Fibroblast of skin of back (primary cell): ENCODE measurements at places on chromosomes 3 and 15.

DNA sequence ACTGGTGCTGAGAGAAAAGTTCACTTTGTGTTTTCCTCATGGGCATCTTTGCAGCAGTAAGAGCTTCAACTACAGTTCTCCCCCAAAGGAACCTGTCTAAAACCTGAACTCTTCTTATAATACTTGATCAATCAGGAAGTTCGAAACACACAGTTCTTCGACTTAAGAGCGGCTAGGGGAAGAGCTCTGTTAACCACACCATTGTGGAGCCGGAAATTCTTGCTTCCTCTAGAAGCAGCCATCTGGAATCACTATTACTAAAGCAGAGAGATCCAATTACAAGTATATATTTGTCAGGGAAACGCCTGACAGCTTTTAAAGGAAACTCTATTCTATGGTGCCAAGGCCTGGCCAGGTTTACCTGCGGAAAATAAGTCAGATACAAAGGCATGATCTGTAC lies 337.3 kb upstream of the CBLB start:
- peak; percentile 64 for DNase-seq

DNA sequence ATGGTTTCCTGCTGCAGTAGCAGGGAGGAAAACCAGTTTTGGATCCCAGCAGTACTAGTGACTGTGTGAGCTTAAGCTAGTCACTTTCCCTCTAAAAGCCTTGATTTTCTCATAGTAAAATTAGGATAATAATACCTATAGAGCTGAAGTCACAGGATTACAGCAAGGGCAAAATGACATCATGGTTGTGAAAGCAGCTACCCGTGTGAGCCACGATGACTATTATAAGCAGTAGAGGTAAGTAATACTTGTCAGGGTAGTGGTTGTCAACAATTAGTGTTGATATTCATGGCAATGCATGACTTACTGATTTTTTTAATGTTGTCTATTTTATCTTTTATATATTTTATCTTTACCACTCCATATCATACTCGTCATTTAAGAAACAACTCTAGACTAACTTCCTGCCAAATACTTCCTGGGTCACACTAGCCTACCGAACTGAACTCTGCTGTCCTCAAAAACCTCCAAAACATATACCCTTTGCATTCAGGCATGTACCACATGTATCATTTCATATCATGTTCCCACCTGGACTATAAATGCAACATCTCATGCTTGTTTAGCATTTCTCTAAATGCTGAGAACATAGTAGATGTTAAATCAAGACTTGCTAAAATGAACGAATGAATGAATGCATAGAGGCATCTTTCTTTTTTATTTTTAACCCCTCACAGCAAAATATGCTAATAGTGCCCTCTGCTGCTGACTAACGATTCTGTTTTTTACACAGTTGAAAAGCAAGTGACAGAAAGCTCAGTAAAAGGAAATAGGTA lies 172.6 kb downstream of the P3H2 start:
- peak; percentile 51 for DNase-seq

- DNase-seq, result peak; percentile 76
These were observed 14.0 kb upstream of the SSUH2 start for GRCh38 chr3:8658306-8659212.

GRCh38 chr3:42099020-42099765 lies 8.0 kb downstream of the TRAK1 start:
- DNase-seq, result no peak

DNA sequence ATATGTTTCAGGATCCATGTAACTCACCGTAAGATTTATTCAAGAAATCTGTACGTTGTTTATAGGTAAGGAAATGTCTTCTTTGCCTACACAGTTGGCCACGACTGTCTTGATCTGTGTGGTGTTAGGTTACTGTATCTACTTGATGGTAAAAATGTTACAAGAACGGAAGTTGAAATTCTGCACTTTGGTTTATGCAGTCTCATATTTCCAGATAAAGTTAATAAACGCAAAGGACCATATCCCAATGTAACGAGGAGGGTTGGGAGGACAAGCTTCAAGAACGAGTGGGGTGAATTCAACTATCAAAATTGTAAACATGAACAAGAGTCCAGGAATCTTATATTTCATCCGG lies 1.0 kb downstream of the USF3 start:
- no peak for DNase-seq

DNA sequence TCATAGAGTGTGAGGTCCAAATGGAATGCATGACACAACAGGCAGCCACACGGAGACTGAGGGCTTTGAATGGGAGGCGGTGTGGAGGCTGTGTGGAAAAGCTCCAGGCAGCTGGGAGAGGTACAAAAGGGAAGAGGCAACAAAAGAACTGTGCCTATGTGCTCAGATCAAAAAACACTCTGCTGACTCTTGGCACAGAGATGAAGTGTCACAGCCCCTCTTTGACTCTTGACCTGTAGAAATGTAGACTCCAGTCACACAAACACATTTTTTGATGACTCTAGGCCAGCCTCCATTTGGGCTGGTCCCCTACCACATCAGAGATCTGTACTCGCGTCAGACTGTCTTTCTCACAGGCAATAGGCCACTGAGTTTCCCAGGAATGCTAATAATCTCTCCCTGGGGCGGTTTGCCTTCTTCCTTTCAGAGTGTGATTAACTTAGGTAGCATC lies 456.0 kb downstream of the TUSC7 start:
- peak; percentile 83 for DNase-seq

DNA sequence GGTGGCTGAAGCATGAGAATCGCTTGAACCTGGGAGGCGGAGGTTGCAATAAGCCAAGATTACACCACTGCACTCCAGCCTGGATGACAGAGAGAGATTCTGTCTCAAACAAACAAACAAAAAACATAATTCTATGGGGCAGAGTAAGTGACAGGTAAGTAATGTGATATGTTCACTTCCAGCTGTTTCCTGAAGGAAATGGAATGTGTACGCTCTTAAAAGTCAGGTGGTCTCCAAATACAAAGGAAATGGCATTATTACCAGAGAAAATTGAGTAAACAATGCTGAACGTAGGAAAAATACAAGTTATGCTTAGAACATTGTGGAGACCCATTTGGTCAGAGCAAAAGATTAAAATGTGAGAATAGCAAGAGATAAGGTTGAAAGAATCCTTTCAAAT lies 278.5 kb downstream of the SCAPER start:
- no peak for DNase-seq

GRCh38 chr15:63544258-63545026 lies 40.0 kb downstream of the USP3 start:
- DNase-seq, result no peak

DNA sequence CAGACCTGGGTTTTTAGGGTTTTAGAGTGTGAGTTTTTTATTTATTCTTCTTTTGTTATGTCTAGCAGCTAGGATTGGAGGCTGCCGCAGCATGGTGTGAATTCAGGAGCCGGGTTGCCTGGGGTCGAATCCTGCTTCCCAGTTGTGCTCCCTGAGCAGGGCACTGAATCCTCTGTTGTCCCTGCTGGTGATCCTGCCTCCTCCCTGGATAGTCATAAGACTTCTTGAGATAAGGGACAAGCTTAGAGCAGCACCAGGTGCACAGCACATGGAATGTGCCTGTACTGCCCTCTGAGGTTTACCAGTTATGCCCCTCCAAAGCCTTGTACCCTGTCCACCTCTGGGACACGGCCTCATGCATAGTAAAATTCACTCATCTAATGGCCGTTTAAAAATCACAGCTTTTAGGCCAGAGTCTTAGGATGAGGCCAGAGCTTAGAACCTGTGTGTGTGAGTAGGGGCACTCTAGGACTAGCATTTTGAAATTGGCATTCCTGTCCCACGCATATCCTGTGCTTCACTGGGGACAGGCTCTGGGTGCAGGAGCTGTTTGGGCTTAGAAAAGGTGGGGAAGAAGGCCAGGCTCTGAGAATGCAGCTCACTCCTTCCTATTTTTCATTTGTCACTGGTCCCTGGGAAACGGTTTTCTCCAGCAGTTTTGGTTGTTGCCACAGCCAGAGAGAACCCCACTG lies 47.7 kb downstream of the CHCHD6 start:
- no peak for DNase-seq

GRCh38 chr15:36798366-36798765 lies 218.9 kb downstream of the CDIN1 start:
- DNase-seq, result peak; percentile 85

DNA sequence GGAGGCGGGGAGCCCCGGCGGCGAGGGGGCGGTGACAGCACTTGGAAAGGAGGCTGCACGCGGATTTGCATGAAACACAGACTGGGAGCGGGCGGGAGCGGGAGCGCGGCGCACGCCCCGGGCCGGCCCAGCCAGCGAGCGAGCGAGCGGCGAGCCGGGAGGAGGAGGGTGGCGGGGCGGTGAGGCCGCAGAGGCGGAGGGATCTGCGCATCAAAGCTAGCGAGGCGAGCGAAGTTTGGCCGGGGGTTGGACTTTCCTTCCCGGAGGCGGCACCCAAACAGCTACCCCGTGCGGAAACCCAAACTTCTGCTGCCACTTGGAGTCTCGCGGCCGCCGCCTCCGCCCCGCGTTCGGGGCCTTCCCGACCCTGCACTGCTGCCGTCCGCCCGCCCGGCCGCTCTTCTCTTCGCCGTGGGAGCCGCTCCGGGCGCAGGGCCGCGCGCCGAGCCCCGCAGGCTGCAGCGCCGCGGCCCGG lies at the start of gene SMAD3:
TSS of gene SMAD3 (plus strand) at position 72 of the 475 bp plus-strand sequence. CDS start 553 bp downstream, outside the sequence.
- DNase-seq, result peak; percentile 96

DNA sequence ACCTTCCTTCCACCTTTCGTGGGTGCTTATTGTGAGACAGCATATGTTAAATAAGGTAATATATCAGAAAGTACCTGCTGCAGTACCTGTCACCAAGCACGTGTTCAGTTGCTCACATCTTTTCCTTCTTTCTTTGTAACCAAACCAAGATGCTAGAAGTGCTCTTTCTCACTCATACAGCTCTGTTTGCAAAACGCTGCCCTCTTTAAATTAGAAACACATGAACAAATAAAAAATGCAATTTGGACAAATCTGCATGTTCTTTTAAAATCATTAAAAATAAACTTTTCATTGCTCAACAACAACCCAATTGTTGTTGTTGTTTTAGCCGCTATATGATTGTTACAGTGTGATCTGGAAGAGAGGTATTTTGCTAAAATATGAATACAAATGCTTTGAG lies 193.5 kb upstream of the ZBTB20 start:
- no peak for DNase-seq

GRCh38 chr15:51263726-51264125 lies 74.7 kb downstream of the CYP19A1 start:
- DNase-seq, result no peak

DNA sequence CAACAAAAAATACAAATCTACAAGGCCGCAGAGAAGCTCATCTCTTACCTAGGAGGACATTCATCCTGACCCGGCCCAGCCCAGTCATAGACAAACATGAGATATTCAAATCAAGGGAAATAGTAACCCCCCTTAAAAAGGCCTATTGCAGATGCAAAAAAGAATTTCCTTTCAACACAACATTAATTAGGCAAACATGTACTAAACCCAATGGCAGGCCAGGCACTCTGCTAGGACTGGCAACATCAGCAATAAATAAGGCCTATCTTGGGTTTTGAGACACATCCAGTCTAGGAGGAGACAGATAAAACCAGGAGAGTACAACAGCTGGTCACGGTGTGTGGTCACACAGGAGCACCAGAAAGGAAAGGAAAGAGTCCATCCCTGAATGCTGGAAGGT lies 61.4 kb downstream of the ADCY5 start:
- DNase-seq, result no peak

DNA sequence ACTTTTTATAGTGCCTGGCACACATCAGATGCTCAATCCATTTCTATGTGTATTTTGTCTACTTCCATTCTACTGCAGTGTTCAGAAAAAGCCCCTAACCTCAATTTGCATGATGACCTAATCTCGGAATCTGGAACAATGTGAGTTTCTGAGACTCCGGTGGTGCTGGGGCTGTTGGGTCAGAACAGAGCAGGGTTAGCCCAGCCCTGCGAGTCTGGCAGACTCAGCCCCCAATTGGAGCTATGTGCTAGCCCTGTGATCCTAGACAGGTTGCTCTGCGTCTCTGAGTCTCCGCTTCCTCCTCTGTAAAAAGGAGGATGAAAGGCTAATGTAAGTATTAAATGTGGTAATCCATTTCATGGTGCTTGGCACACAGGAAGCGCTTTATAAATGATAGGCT lies 95.0 kb upstream of the ICE2 start:
- no peak for DNase-seq

- DNase-seq, result no peak
These were observed 278.9 kb upstream of the ATP11B start for GRCh38 chr3:182514236-182514964.

DNA sequence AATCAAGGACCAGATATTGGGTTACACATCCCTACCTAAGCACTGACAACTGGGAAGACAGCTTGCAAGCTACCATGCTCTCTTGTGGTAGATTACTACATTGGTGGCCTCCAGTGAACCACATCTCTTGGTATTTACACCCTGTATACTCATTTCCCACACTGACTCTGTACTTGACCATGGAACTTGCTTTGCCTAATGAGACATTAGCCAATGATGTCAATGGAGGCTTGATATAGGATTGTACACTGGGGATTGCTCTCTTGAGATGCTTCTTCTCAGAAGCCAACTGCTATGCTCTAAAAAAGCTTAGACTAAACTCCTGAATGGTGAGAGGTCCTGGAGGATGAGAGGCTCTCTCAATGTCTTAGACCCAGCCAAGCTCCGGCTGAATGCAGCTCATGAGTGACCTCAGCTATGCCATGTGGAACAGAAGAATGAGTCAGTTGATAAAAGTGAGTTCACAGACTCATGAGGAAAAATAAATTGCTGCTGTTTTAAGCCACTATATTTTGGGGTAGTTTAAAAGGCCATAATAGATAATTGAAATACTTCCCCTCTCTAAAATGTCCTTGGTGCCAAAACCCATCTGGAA lies 61.5 kb upstream of the GALNT15 start:
- peak; percentile 89 for DNase-seq

DNA sequence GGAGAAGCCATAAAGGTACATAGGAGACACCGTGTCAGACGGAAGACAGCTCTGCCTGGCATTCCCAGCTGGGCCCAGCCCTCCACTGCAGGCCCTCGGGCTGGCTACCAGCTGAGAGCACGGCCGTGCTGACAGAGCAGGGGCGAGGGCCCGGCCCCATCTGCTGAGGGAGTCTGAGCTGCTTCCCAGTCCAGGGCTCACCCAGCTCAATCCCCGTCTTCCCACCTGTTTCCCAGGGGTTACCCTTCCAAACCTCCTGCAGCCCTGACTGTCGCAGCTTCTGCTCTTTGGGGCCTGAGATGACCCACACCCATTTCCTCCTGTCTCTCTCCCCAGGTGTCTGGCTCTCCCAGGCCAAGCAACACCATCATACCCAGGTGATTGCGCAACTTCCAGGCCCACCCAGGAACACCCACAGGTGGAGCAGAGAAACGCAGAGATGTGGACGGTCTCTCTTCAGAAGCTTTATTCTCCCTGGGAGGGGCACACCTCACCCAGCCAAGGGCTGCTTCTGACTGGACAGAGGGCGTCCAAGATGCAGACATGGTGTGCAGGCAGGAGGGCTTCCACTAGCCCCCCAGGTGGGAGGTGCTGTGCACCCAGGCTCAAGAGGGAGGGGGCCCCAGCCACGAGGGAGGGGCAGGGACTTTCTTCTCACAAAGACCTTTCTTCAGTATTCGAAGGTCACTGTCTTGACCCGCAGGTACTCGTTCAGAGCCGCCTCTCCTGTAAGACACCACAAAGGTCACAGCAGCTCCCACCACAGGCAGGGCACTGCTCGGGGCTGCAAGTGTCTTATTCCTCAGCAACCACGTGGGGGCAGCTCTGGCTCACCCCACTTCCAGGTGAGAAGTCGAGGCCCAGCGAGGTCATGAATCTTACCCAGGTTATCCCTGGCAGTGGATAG lies 19.4 kb upstream of the SLC41A3 start:
- DNase-seq, result no peak

- DNase-seq, result peak; percentile 43
These were observed 67.7 kb downstream of the IGF2BP2 start for GRCh38 chr3:185757176-185757575.

GRCh38 chr3:133856316-133856715 lies 39.4 kb downstream of the RAB6B start:
- peak; percentile 35 for DNase-seq
